Substantia nigra (tissue), 51 donors: ENCODE measurements at places on chromosomes 1 and 21.

- DNase-seq, result no peak
Observed at GRCh38 chr1:81547261-81547911, 253.3 kb upstream of the ADGRL2 start.

DNA sequence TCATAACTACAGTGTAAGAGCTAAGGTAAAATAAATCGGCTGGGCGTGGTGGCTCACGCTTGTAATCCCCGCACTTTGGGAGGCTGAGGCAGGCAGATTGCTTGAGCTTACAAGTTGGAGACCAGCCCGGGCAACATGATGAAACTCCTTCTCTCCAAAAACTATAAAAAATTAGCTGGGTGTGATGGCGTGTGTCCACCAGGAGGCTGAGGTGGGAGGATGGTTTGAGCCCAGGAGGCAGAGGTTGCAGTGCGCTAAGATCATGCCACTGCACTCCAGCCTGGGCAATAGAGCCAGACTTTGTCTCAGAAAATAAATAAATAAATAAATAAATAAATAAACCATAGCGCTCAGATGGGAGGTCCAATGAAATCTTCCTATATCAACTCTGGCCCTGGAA, 16.7 kb upstream of the FAM110D start:
- DNase-seq, result no peak

DNA sequence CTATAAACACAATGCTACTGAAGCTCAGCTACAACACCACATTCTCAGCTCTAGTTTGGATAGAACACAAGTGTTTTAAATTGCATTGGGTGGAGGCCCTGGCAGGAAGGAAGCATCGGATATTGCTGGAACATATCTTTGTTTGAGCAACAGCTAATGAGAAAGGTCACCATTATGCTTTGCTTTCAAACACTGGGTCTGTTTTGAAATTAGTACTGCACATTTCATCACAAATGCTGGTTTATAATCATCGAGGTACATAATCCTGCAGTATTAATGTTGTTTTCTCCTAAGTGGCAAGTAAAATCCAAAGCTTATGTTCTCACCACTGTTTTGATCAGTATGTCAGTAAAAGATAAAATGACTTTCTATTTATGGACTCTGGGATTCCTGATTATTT, 61.5 kb upstream of the ARHGAP29 start:
- DNase-seq, result no peak

GRCh38 chr1:153678519-153679336, at the start of gene NPR1:
Gene NPR1, plus strand, starts transcription at chr1:153678688. Its CDS starts 421 bp downstream, at chr1:153679109.
- DNase-seq, result no peak

DNA sequence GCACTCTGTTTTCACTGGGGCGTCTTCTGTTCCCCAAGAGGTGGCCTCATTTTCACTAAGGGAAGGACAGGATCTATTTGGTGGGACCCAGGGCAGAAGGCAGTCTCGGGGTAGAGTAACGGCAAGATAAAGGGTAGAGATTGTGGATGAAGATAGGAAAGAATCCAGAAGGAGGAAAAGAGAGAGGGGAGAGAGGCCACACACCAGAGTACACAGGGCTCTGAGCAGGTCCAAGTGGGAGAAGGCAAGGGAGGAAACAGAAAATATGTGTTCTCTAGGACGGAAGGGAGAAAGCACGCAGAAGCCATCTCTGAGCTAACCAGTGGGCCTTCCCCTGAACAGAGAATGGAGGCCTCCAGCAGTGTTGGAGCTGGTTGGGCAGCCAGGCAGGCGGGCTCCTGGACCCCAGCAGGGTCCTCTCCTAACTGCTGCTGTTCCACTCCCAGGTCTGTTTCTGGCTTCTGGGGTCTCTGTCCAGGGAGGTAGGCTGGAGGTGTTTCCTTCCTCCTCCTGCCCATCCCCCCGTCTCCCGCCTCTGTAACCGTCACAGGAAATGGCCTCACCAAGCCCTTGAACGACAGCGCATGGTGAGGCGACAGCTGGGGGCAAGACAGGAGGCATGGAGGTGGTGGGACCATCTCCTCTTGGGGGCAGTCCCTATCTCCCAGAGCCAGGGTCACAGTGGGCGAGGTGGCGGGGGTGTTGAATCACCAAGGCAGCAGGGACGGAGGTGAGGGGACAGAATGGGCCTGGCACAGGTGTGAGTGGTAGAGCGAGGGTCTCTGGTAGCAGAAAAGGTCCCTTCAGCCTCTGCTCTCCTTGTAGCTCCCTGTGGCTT, 649 bp downstream of the PTPN7 start:
- DNase-seq, result no peak
